ENCODE measurements at places on chromosomes 13 and 19.

DNA sequence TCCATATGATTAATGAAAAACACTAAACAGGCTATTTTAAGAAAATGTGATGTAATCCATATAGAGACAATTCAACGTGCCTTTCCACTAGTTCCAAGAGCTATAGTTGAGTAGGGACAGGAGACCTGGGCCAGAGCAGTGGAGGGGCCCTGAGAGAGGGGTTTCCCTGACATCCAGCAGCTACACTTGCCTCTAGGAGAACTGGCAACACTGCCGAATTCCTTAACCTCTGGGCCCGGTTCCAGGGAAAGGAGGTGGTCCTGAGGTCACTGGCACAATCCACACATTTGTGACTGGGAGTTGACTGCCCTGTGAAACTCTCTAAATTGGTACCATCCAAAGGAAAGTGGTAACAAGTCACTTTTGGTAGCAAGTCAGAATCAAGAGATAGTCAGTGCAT lies 264.4 kb downstream of the DCLK1 start:
- no peak overlapping the region for H3K27ac ChIP-seq
- H3K27me3 ChIP-seq: no peaks in the 10 kb centered on the region
- H3K4me1 ChIP-seq: peaks cover 22% of the 10 kb centered on the region
- H3K36me3 ChIP-seq: no peaks in the 10 kb centered on the region
- no peak overlapping the region for H3K4me3 ChIP-seq
- DNase-seq: peak; percentile 39

- no peaks in the 10 kb centered on the region for H3K27me3 ChIP-seq
- H3K36me3 ChIP-seq: peaks cover 13% of the 10 kb centered on the region
- peak overlapping the region; percentile 99 for H3K27ac ChIP-seq
- peaks cover 64% of the 10 kb centered on the region for H3K4me1 ChIP-seq
- no peak for DNase-seq
- H3K4me3 ChIP-seq: peak overlapping the region; percentile 97
These were observed 2.8 kb downstream of the SERTAD1 start for GRCh38 chr19:40422748-40423566.

GRCh38 chr19:35704218-35704617 lies at the start of gene ZBTB32:
Gene ZBTB32, plus strand, starts transcription at chr19:35704558. Its CDS starts 10,069 bp downstream, at chr19:35714627.
- H3K27me3 ChIP-seq: peaks cover 31% of the 10 kb centered on the region
- H3K36me3 ChIP-seq: no peaks in the 10 kb centered on the region
- no peak for DNase-seq
- no peak within 1 kb of the TSS for H3K27ac ChIP-seq
- H3K4me3 ChIP-seq: no peak within 1 kb of the TSS

DNA sequence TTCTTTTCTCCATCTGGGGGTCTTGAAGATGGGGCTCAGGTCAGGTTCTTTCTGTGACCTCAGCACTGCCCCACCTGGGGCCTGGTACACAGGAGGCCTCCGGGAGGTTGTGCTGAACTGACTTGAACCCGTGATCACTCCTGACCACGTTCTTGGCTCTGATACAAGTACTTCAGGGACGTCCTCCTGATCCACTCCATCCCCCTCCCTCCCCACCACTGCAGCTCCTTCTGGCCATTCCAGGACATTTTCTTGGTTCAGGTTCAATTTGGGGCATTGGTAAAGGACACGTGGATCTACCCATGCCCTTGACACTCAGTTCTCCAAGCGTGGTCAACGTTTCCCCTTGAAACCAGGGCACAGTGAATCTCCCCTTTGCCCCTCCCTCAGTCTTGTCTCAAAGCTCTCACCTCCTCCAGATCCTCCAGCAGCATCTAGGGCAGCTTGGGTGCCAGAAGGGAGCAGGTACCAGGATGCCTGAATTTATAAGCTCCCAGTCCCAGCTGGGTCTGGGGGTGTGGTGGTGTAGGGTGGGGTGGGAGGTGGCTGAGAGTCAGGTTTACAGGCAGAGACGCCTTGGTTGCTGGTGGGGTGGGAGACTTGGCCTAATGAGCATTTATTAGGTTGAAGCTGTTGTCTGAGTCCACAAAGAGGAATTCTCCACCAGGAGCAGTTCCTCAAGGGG lies at the start of gene KLK15:
KLK15 (minus strand) TSS at position 458 of the 685 bp plus-strand sequence. CDS start 2,082 bp downstream, outside the sequence.
- H3K4me3 ChIP-seq: no peak within 1 kb of the TSS
- DNase-seq: no peak
- H3K27me3 ChIP-seq: peaks cover 92% of the 10 kb centered on the region

DNA sequence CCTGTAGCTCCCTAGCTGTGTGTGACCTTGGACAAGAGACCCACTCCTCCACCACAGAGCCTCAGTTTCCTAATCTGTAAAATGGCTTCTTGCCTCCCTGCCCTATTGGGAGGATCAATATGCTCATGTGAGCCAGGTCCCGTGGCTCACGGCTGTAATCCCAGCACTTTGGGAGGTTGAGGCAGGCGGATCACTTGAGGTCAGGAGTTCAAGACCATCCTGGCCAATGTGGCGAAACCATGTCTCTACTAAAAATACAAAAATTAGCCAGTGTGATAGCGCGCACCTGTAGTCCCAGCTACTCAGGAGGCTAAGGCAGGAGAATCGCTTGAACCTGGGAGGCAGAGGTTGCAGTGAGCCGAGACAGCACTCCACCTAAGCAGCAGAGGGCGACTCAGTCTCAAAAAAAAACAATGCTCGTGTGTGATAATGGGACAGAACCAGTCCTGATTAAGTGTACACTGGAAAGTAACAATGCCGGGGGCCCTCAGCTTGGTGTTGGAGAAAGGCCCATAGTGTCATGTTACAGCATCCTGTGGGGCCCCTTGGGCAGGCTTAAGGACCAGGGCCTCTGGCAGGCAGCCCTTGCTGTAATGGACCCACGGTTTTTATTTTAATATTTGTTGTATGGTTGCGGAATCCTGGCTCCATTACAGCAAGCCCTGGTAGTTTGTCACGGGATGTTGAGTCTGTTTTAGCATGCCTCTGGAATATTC lies 6.8 kb downstream of the RPS11 start:
- DNase-seq: no peak
- no peak overlapping the region for H3K27ac ChIP-seq
- peaks cover 20% of the 10 kb centered on the region for H3K36me3 ChIP-seq
- H3K4me3 ChIP-seq: no peak overlapping the region
- no peaks in the 10 kb centered on the region for H3K27me3 ChIP-seq
- H3K4me1 ChIP-seq: peaks cover 41% of the 10 kb centered on the region

DNA sequence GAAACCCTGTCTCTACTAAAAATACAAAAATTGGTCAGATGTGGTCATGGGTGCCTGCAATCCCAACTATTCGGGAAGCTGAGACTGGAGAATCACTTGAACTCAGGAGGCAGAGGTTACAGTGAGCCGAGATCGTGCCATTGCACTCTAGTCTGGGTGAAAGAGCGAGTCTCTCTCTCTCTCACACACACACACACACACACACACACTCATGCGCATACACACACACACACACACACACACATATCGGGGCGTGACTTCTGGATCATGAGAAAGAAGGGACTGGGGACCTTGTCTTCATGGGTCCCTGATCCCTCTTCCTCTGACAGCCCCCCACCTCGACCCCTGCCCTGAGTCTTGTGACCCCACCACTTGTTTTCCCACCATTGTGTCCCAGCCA lies 11.8 kb upstream of the SDHAF1 start:
- no peak for DNase-seq
- H3K27ac ChIP-seq: no peak overlapping the region
- no peak overlapping the region for H3K4me3 ChIP-seq
- H3K36me3 ChIP-seq: no peaks in the 10 kb centered on the region
